Retina (tissue), 1 donor: ENCODE measurements at places on chromosomes 7 and 10.

GRCh38 chr7:21365866-21366624, 61.8 kb upstream of the SP4 start:
- no peak for DNase-seq

- DNase-seq, result no peak
Measured at GRCh38 chr7:7859411-7859810, 109.2 kb upstream of the GLCCI1 start.

- no peak for DNase-seq
Measured at GRCh38 chr7:135510592-135511183, 786 bp upstream of the CNOT4 start.

GRCh38 chr10:52019077-52019555, 295.0 kb upstream of the DKK1 start:
- DNase-seq, result no peak

GRCh38 chr10:67141300-67141699, 215.5 kb downstream of the LRRTM3 start:
- DNase-seq, result no peak

DNA sequence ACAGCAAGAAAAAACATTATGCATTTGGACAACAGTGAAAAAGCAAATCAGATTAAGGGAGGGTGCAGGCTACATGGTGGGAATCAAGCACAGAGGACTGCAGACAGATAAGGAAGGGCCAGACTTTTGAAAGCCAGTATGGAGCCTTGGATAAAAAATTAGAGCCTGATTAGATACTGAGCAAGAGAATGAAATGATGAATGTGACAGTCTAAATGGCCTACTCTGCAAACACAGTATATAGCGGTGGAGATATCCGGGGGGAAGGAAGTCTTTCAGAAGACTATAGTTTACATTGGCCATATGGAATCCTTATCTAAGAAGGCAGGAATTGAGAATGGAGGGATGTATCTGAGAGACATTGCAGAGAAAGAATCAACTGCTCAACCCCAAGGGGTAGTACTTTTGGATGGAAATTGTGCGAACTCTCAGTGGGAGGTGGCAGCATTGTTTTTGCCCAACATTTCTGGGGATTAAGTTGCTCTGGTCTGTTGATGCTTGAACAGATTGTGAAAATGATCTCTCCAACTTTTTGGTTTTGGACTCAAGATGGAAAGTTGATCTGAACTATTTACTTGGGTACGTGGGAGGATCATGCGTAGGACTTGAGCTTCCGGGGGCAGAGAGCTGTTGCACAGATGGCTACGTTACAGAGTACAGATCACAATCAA, 39.4 kb upstream of the CHCHD3 start:
- no peak for DNase-seq

- DNase-seq, result no peak
Measured at GRCh38 chr10:74976565-74976964, 134.9 kb upstream of the SAMD8 start.

DNA sequence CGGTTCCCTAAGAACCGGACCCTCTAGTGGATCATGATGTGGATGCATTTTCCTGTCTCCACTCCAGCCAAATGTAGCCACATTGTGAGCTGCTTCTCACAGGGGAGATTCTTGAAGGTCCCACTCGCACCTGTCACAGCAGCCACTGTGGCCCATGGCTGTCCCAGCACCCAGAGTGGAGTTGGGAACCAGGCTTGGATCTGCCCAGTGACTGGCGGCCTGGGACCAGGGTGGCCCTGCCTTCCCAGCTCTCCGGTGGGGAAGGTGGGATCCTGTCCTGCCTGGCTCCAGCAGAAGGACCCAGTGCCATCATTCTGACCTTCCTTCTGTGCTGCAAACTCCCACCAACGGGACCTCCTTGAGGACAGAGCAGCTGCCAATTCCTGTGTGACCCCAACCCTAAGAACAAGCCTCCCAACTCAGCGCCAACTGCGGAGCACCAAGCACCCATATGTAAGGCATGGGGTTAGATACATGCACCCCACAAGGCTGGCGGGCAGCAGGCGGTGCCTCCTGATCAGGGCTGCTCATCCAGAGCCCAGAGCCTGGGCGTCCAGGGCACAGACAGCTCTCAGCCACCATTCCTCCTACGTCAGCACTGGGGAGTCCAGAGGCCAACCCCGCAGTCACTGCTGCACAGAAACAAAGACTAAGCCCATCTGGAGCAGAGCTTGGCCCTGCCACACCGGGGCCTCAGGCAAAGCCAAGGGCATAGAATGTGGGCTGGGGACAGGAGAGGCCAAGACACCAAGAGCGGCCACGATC, 28.8 kb downstream of the EBF3 start:
- no peak for DNase-seq
